ENCODE measurements at places on chromosomes 16 and 17.
A peak's percentile ranks its signal among the peaks of the same experiment; 100 is the strongest.

- no peak for DNase-seq
Observed at GRCh38 chr16:85927959-85928358, 29.0 kb downstream of the IRF8 start.

DNA sequence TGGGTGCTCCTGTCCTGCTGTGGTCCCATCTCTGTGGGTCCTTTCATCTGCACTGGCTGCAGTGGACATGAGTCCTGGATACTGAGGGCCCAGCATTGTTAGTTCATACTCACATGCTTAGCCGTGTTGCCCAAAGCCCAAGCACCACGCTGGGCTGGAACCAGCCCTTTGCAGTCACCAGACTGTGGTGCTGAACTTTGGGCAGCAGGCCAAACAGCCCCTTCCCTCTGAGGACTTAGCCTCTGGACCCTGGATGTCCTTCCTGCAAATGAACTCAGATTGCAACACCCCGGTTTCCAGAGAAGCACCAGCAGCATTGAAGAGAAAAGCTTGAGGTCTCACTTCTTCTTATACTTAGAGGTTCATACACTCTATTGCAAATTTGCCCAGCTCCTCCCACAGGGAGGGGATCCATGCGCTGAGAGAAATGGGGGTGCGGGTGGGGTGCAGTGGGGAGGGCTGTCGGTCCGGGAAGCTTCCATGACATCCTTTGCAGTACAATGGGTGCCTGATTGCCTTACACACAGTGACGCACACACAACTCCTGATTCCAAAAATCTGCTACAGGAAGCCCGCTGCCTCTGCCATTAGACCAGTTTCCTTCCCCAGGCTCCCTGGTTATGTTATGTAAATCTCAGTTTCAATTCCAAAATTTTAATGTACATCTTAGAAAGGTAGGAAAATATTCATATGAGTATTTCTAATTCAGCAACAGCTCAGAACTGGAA is 65.8 kb downstream of the RGS9 start:
- no peak for DNase-seq

DNA sequence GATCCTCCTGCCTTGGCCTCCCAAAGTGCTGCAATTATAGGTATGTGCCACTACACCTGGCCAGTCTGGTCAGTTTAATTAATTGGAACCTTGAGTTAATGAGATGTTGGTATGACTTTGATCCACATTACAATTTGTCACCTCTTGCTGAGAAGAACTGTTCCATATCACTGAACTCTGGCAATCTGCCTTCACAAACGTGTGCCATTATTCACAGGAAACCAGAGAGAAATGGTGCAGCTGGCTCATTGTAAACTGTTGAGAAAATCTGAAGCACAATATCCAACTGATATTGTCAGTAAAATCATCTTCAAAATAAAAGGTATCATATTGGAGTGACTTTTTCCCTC is 39.3 kb upstream of the YPEL2 start:
- DNase-seq = no peak

DNA sequence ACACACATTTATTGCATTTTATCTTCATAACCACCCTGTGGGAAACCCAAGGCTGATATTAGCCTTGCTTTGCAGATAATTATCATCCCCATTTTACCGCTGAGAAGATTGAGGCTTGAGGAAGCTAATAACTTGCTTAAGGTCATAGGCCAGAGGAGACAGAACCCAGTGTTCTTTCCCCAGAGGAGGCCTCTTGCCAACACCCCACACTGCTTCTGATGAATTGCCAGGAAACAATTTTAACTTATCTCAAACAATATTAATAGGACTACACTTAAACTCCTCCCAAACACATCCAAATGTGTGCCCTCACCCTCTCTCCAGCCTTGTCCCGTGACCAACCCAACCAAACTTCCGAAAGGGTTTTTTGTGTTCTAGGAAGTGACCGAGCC is 2.1 kb upstream of the SPG7 start:
- DNase-seq = no peak

GRCh38 chr17:55416470-55417052 is 5.1 kb downstream of the MMD start:
- no peak for DNase-seq

DNA sequence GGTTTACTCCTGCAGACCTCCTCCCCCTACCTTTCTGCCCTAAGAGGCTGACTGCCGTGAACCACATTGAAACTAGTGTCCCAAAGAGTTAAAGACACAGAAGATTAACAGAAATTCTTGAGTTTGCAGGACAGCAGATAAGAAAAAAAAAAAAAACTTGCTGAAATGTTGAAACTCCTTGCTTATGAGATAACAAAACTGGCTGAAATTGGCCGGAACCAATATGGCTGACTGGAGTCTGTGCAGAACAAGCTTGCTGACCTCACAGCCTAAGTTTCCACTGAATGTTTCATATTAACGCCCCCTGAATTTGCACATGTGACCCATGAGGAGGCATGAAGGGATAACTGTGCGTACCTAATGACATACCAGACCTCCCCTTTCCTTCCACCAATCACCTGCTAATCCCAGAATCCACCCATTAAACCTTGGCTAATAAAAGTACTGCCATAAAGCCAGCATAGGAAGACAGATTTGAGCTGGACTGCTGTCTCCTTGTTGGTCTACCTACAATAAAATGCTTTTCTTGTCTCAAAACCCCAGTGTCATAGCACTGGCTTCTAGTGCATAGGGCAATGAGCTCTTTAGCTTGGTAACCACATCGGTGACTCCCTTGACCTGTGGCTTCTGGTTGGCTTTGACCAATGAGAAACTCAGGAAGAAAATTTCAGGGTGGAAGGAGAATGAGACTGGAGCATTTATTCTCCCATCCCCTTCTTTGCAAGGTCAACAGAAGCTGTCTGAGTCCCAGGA is 80.1 kb downstream of the PMP22 start:
- DNase-seq = no peak

DNA sequence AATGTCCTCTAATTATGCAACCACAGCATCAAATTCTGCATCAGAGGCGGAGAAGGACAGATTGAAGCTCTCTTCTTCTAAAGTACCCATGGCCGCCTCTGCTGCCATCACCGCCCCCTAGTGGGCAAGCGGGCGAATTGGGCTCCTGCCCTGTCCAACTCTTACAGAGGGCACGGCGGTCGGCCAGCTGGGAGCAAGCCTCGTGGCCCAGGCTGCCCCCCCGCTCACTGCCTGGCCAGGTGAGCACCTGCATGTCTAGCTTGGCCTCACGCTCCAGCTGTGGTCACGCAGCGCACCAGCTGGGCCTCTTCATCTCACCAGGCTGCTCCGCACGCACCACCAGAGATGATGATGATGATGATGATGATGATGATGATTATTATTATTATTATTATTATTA is 146.1 kb upstream of the TOM1L1 start:
- no peak for DNase-seq

DNA sequence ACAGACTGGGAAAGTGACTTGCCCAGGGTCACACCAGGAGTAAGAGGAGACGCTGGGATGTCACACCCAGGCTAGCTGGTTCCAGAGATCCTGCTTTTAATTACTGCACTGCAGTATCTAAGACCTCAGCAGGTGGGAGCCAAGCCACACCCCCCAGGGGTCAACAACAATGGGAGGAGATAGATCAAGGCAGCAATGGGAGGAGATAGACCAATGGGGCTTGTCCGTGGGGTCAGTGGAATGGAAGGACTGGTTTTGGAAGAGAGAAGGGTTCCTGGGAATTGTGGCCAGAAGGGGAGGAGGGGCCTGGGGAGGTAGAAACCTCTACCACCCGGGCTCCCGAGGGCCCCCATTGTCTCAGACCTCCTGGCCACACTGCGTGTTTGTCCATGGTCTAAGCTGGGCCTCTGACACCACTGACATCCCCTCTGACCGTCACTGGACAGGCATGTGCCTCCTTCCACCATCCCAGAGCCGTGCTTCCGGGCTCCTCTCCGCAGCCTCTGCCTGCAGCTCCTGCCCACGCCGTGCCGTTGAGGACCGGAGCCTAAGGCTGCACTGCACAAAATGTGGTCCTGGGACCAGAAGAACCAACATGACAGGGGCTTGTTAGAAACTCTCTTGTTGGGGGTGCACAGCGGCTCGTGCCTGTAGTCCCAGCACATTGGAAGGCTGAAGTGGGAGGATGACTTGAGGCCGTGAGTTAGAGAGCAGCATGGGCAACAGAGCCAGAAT is 69.8 kb upstream of the RPH3AL start:
- DNase-seq = no peak

GRCh38 chr17:82153745-82154375 is 55.8 kb upstream of the FASN start:
- peak; percentile 76 for DNase-seq

DNA sequence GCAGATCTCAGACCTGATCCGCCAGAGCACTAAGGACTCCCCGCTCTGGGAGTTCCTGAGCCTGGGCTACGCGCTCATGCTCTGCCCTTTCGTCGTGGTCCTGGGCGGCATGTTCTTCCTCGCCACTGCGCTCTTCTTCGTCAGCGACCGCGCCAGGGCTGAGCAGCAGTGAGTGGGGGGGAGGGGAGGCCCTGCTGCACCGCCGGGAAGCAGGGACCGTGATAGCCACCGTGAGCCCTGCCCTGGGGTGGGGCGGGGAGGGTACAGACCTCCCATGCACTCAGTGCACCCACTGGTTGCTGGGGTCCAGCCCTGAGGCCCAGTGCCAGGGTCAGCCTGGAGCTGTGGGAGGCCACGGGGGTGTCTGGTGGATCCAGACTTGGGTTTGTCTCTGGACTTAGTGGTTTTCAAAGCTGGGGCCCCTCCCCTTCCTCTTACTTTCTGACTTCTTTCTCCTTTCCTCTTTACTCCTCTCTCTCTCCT is 18.9 kb downstream of the MYBBP1A start:
- DNase-seq = no peak

DNA sequence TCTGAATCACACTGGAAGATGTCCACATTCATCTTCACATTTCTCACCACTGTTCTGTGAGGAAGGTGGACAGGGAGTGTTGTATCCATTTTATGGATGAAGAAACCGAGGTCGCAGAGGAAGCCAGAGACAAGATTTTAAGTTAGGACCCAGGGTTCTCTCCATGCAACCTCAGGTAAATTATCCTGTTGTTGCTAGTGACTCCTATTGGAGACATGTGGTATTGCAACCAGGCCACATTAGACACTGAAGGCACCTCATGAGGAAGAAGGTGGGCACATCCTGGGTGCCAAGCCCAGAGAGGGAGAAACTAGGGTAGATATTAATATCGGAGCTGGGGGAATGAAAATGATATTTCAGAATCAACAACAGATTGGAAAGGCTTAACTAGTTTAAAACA is 8.5 kb upstream of the WNT9B start:
- DNase-seq = no peak

DNA sequence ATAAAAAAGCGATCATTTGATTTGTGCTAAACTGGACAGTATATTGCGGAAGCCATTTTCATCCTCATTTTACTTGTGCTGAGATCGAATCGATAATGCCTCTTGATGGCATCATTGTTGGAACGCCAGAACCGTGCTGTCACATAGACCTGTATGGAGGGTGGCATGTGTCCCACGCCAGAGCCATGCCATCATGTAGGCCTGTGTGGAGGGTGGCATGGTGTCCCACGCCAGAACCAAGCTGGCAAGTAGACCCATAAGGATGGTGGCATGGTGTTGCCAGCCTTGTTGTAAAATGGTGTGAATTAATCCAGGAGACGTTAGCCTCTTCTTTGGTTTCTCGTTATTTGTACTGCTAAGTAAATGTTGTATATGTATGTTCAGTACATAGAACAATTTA is 222.7 kb upstream of the CHMP6 start:
- DNase-seq = no peak

DNA sequence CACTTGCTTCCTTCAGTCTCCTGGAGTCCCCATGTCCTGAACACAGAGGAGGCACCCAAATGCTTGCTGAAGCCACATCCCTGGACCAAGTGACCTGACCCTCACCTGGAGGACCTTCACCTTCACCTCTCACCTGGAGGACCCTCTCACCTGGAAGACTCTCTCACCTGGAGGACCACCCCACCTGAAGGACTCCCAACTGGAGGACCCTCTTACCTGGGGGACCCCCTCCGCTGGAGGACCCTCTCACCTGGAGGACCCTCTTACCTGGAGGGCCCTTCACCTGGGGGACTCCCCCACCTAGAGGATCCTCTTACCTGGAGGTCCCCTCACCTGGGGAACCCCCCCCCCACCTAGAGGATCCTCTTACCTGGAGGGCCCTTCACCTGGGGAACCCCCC is 573 bp upstream of the CDK10 start:
- DNase-seq = no peak

DNA sequence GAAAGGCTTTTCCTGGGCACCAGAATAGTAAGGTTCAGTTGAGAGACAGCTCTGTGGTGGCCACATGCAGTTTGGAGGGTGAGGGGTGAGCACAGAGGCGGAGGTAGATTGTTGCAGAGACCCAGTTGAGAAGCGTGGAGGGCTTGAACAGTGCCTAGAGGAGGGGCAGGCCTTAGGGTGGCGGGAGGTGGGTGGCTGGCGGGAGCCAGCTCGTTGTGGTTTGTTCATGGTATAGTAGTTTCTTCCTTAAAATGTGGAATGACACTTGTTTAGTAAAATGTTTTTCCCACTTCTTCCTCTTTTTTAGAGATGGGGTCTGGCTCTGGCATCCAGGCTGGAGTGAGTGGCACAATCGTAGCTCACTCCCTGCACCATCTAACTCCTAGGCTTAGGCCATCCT is 14.2 kb downstream of the USP10 start:
- DNase-seq = no peak

- DNase-seq = no peak
Observed at GRCh38 chr17:28920201-28920600, 17.3 kb upstream of the DHRS13 start.

DNA sequence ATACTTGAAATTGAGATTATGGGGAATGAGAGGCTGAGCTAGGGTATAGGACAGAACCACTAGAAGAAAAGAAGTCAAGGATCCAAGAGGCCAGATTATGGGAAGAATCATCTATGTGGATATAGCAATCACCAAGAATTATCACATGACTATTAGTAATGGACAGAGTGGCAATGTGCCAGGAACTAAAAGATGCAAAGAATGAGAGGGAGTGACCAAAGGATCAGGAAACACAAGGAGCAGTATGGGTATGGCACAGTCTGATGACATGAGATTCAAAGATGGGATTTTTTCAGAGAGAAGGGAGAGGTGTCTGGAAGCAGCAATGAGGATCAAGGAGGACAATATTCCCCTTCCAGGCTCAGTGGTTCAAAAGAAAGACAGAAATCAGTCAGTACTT is 212.2 kb downstream of the AATF start:
- no peak for DNase-seq

- no peak for DNase-seq
Observed at GRCh38 chr16:35186045-35186759, 1726.8 kb downstream of the TP53TG3F start.

DNA sequence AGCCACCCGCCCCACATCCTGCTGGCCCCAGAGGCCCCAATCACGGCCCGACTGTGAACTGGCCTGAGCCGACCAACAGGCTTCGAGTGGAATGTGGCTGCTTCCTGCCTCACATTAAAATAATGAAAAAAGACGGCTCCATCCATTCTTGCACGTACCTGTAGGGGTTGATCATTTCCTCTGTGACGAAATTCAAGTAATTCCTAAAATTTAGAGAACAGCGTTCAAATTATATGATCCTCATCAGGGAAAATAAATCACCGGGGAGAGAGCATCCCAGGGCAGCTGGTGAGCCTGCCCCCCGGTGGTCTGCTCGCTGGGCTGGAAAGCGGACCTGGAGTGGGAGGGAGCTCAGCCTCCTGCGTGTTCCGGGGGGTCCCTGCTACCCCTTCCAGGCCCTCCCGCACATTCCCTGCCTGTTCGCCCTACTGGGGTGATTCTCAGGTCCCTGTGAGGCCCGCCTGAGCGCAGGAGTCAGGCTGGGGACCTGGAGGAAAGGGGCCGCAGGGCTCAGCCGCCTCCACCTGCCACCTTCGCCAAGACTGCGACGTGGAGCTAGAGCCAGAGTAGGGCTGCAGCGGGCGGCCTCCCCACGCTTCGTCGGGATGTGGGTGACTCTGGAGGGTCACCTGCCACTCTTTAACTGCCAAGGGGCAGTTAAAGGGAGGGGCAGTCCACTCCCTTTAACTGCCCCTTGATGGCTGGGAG is 28.9 kb downstream of the SLC7A5 start:
- DNase-seq = no peak

Data from stimulated activated CD4-positive, alpha-beta T cell treated with anti-CD3 and anti-CD28 coated beads, TNF-alpha, amount 100 ng/mL, for 1 hour (primary cell).